ENCODE measurements at places on chromosomes 7 and 10. TPM values are rescaled to one million over a fixed set of nuclear protein-coding genes. Genes with fewer than 3 reads are reported as not detected.

DNA sequence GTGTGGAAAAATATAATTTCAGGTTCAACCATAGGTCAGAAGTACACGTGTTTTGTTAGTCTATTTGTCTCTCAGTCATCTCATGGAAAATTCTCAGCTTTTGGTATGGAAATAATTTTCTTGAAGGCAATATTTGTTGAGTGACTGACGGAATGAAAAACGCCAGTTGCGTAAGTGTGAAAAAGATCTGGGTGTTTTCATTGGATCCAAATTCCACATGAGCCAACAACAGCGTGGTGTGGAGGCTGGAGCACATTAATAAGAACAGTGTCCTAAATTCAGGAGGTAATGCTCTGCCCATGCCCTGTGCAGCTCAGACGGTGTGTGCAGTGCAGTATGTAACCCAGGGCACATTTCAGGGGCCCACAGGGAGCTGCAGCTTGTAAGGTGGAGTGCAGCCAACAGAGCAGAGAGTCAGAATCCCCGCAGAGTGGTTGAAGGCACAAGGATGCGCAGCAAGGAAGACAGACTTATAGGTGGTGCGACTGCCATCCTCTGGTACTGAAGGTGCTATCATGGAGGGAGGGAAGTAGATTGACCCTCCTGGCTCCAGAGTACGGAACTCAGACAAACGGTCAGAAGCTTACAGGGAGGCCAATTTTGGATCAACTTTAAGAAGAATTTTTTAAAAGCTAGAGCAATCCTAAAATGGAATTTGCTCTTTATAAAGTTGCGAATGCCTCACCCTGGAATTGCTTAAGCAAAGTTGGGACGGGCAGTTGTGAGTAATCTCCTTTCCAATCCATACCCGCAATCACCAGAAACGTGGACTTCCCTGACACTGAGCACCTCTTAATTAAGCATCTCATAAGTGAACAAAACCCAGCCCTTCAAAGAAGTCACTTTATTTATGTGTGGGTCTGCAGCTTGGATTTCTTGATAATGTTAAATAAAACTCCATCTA is 38.0 kb downstream of the EGFR start:
- DNase-seq: no peak

GRCh38 chr7:127057918-127058317 is 194.8 kb downstream of the GRM8 start:
- no peak for DNase-seq

DNA sequence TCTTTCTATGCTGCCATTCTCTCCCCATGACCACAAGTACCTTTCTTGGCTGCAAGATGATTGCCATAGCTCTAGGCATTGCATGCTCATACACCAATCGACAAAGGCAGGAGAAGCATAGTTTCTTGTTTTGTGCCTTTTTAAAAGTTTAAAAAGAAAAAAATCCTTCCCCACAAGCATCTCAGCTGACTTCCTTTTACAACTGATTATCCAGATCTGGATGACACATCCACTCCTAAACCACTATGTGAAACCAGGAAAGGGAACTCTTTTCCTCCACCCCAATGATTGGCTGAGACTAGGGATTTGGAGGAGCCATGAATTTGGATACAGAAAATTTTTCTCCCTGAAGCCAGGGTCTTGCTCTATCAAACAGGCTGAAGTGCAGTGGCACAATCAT is 14.5 kb upstream of the LRRC4 start:
- DNase-seq: no peak

Gene GALNT17
- not detected for total RNA-seq
